ENCODE measurements at places on chromosomes 16 and 17.

DNA sequence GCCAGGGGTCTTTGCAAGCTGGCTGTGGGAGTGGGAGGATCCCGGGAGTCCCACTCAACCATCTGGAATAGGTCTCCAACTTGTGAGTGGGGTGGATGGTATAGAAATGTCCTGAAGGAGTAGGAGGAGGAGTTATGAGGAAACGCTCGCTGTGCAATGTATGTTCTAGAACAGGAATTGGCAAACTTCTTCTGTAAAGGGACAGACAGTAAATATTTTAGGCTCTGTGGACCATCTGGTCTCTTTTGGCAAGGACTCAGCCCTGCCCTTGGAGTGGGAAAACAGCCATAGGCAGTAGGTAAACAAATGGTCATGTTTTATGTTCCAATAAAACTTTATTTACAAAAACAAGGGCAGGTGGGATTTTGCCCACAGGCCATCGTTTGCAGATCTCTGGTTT is 149.2 kb downstream of the NPIPB5 start:
- no peak for DNase-seq

DNA sequence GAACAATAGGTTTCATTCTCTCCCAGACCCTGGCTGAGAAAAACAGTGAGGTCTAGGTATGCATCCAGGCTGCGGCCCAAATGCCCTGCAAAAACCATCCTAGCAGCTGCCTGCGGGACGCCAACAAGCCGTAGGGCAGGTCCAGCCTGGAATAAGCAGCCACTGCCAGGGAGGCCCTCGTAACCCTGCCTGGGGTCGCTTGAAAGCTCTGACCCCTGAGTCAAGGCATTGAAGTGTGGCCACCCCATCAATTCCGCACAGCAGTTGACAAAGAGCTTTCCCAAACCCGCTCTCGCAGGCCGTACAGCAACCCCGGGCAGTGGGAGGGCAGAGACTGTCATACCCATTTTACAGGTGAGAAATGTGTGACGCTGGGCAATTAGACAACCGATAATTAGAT is 11.1 kb downstream of the TRPV1 start:
- DNase-seq, result no peak

- no peak for DNase-seq
Observed at GRCh38 chr16:85378145-85379040, 234.7 kb upstream of the GSE1 start.

GRCh38 chr16:20904507-20905081 is 4.0 kb downstream of the LYRM1 start:
- no peak for DNase-seq

GRCh38 chr17:76686538-76687297 is 24.0 kb downstream of the MXRA7 start:
- DNase-seq, result no peak

DNA sequence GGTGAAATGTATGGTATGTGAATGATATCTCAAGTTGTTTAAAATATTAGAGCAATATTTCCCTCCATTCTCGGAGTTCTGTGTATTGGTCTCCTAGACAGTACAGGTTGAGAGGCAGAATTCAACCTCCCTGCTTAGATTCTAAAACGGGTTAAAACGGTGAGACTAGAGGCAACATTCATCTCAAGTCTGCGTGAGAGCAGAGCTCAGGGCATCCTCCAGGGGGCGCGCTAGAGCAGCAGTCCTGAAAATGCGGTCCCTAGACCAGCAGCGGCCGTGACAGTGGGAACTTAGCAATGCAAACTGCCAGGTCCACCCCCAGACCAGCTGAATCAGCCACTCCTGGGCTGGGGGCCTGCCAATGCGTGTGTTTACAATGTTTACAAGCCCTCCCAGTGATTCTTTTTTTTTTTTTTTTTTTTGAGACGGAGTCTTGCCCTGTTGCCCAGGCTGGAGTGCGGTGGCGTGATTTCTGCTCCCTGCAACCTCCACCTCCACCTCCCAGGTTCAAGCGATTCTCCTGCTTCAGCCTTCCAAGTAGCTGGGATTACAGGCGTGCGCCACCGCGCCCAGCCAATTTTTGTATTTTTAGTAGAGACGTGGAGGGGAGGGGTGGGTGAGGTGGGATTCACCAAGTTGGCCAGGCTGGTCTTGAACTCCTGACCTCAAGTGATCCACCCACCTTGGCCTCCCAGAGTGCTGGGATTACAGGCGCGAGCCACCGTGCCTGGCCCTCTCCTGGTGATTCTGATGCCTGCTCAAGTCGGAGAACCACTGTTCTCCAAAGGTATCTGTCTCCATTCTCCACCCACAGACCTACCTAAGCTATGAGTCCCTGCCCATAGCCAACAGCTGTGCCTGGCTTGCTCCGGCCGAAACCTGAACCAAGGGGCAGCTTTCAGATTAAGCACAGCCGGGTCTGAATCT is 24.2 kb downstream of the KLHL36 start:
- DNase-seq, result peak; percentile 77

DNA sequence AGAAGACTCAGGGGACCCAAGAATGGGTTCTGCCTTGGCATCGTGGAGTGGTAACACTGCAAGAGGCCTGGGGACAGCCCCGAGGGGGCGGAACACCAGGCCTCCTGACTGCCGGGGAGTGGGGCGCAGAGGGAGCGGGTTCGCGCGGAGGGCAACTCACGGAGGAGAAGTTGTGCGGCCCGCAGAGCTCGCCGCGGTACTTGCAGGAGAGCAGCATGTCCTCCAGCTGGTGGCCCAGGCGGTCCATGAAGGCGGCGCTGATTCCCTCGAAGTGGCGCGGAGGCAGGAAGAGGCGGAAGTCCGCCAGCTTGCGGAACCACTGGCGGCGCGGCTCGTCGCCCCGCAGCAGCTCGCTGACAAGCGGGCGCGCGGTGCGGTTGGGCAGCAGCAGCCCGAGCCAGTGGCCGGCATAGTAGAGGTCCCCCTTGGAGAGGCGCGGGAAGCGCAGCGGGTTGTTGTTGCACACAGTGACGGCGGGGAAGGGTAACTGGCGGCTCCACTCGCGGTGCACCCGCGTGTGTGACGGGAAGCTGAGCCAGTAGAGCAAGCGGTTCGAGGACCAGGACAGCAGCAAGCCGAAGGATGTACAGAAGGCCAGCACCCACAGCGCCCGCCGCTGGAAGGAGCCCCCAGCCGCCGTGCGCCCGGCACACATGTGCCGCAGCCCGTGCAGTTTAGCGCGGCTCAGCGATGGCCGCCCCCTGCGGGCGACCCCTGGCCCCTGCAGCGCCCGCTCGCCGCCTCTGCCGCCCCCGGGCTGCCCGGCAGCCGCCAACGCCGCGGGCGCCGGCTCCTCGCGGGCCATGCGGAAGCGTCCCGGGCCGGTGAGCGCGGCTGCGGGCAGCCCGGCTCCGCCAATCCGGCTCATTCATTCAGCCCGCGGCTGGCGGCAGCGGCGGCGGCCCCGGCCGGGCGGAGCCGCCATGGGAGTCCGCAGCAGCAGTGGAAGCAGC is 1.6 kb downstream of the ASIC2 start:
- DNase-seq, result no peak

DNA sequence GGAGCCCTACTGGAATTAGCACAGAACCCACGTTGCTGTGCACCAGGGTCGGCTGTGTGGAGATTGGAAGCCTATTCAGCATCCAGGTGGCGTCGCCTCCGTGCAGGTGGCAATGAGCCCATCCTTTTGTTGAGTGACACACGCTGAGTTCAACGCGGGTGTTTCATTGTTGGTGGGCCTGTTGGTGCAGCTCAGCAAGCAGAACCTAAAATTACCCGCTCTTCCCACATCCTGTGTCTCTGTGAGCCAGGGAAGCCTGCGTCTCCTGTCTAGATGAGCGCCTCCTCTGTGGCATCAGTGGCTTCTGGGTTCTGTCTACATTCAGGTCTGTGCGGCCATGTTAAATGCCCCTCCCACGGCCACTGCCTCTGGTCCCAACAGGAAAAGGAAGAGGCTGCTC is 14.5 kb downstream of the CD2BP2 start:
- DNase-seq, result no peak

GRCh38 chr16:85658504-85659326 is 30.0 kb downstream of the GINS2 start:
- no peak for DNase-seq

- no peak for DNase-seq
Observed at GRCh38 chr17:14436266-14436665, 135.4 kb downstream of the HS3ST3B1 start.

- DNase-seq, result no peak
Observed at GRCh38 chr17:28331891-28332420, 3.3 kb downstream of the IFT20 start.

- DNase-seq, result no peak
Observed at GRCh38 chr16:24070851-24071250, 185.3 kb upstream of the CACNG3 start.

GRCh38 chr16:78128913-78129312 is 29.5 kb downstream of the WWOX start:
- DNase-seq, result no peak

GRCh38 chr16:63174801-63175200 is 1138.6 kb upstream of the CDH8 start:
- no peak for DNase-seq

GRCh38 chr17:72407931-72408330 is 287.1 kb downstream of the SOX9 start:
- no peak for DNase-seq

DNA sequence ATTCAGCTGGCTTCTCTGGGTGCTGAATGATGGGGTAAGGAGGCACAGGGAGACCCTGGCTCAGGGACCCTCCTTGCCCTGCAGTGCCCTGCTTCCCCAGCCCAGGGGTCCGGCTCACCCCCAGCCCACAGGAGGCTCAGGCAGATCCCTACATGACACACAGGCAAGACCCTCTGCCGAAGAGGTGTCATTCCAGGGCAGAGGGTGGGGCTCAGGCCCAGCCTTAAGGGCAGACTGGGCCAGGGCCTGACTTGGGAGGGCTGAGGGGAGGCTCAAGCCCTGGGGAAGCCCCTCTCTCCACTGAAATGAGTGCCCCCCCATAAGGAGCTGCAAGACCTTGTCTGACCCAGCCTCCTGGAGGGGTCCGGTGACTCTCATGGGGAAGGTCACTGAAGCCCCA is 30.3 kb upstream of the KSR1 start:
- no peak for DNase-seq

- DNase-seq, result peak; percentile 18
Observed at GRCh38 chr17:17403899-17404576, 72.8 kb upstream of the MED9 start.

DNA sequence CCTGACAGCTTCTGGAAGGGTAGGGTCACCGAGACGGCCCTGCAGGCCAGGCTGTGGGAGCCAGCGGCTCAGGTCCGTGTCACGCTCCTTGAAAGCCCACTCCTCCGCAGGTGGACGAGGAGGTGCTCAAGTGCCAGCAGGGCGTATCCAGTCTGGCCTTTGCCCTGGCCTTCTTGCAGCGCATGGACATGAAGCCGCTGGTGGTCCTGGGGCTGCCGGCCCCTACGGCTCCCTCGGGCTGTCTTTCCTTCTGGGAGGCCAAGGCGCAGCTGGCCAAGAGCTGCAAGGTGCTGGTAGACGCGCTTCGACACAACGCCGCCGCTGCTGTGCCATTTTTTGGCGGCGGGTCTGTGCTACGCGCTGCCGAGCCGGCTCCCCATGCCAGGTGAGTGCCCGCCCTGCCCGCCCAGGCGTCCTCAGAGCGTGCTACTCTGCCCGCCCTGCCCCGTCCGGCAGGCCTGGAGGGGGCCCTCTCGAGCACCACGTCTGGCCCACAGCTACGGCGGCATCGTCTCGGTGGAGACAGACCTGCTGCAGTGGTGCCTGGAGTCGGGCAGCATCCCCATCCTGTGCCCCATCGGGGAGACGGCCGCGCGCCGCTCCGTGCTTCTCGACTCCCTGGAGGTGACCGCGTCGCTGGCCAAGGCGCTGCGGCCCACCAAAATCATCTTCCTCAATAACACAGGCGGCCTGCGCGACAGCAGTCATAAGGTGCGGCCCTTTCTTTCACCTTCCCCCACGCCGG is 1.3 kb downstream of the NAGS start:
- DNase-seq, result no peak

DNA sequence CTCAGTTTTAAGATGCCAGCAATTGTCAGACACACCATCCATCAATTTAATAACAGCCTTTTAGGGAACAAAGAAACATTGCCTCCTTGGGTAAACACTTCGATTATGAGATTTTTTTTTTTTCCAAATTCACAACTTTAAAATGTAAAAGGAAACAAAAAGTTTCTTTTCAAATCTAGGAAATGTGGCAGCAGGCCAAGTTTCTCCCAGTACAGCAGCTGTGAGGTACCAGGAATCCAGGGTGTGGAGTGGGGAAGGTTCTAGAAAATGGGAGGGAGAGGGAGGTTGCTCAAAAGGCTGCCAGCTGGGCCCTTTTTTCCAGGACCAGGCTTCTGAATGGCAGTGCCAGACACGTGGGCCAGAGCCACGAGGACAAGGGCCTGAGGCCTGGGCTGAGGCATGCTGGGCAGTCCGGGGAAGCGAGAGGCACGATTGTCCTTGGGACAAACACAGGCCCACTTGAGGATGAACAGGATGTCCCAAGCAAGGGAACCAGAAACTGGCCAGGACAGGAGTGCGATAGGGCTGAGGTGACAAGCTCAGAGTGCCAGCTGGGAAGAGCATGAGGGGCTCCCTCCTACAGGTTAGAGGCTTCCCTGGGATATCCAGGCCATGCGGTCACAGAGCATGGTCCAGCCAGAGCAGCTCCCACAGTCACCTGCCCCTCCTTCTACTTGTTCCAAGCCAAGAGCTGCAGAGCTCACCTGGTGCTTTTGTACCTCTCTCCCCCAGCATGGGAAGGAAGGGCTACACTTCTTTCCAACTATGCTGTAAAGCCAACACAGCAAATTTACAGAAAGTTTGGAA is 215.1 kb downstream of the KATNIP start:
- DNase-seq, result no peak

- no peak for DNase-seq
Observed at GRCh38 chr16:53986793-53987192, 282.8 kb downstream of the FTO start.

DNA sequence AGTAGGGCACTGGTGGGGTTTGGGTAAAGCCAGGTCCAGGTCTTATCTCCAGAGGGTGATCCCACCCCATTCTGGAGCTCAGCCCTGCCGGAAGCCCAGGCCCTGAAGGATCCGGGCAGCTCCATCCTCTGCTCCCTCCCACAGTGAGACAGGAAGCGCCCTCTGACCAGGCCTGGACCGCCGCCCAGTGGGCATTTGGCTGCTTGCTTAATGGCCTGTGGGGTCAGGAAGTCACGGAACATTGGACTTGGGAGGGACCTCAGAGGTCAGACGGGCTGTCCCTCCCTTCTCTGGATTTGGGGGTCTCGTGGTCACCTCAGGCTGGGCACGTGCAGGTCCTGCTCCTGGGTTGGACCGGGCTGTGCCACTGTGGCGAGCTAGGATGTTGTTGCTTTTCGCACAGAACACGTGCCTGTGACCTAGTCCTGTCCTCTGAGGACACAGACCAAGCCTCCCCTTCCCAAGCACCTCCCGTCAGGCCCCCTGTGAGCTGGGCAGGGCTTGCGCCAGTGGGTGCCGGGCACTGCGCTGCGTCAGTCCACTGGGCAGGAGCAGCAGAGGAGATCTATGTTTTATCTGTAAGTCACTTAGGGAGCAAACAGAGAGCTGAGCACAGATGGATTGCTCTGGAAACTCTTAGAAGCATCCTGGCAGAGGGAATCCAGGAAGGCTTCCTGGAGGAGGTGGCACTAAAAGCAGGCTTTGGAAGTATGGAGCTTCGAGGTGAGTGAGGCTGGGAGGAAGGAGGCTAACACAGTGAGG is 49.4 kb upstream of the GSE1 start:
- DNase-seq, result no peak
